Body of pancreas (tissue), 4 donors: ENCODE measurements at places on chromosomes 7 and 10.

GRCh38 chr10:32346134-32346550 is 816 bp downstream of the EPC1 start:
- DNase-seq: peak; percentile 97

- DNase-seq: no peak
These were observed 30.8 kb downstream of the ZNF12 start for GRCh38 chr7:6675807-6676405.

DNA sequence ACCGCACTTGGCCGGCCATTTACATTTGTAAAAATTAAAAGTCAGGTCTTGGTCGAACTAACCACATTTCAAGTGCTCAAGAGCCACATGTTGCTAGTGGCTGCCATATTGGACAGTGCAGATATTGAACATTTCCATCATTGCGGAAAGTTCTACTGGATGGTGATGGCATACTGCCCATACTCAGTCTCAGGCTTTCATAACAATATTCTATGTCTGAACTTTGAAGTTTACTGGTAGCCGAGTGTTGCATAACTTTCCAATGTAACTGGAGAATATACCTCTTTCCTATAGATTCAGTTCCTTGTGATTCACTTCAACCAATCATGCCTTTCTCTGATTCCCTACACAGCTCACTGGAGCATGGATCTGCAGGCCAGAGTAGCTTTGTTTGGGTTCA is 43.7 kb downstream of the PSMC2 start:
- no peak for DNase-seq

DNA sequence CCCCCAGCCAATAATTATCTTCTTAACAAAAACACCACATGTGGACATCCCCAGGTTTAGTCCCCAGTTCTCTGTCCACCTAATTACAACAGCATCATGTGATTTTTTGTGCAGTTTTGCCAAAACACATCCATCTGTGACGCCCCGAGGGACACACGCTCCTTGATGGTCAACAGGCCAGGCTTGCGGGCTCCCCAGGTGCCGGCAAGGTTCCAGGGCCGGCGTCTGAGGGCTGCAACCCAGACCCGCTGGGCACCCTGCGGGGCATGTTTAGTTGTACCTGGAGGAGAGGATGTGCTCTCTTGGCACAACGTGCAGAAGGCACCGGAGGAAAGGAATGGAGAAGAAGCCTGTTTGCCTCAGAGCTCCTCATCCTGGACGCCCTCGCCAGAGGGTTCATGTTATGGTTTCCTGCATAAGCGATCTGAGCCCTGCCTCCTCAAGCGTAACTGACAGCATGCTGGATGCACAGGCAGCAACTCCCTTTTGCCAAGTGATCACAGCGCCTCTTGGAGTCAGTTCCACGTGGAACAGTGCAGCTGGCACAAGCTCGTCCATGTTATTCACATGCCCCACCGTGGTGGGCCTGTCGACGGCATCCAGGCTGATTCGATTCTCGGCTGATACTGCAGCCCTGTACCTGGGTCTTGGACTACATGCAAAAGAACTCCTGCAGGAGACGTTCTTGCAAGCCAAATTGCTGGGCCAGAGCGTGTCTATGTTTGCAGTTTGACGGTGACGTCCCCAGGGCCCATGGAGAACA is 41.6 kb downstream of the JAKMIP3 start:
- no peak for DNase-seq

DNA sequence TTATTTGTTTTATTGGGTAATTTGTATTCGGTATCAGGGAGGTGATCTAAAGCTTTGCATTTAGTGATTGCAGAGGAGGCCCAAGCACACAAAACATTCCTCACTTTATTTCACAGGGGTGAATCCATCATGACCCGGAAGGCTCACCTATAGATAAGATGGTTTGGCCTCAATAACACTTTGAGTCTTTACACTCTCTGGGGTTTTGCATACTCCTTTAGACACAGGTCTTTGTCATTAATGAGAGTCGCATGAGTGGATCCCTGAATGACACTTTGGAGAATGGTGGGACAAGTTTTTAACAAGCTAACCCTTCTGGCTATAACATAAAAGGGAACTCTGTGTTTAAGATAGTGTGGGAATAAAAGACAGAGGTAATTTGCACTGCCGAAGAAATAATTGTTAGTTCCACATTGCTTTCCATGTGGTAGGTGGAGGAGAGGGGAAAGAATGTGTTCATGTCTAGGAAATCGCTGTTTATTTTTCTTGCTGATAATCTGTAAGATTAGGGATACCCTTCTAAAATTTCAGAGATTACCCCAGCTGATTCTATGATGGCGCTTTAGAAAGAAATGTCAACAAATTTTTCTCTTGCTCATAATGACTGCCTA is 455.8 kb downstream of the TFEC start:
- DNase-seq: no peak

- no peak for DNase-seq
These were observed 100.5 kb upstream of the LRRC4 start for GRCh38 chr7:128131731-128132130.

DNA sequence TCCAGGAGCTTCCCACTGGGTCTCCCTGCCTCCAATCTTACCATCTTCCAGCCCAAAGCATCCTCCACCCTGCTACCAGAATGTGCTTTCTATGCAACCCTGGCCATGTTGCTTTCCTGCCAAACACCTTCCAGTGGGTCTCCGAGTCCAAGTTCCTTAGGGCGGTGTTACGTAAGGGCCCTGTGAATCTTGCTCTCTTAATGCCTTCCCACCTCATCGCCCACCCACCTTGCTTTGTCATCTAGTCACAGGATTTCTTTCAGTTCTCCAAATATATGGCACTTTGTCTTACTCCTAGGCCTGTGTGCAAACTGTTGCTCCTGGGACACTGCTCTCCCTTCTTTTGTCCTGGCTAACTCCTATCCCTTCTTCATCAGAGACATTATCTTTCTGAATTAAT is 344.5 kb downstream of the RPS24 start:
- no peak for DNase-seq

DNA sequence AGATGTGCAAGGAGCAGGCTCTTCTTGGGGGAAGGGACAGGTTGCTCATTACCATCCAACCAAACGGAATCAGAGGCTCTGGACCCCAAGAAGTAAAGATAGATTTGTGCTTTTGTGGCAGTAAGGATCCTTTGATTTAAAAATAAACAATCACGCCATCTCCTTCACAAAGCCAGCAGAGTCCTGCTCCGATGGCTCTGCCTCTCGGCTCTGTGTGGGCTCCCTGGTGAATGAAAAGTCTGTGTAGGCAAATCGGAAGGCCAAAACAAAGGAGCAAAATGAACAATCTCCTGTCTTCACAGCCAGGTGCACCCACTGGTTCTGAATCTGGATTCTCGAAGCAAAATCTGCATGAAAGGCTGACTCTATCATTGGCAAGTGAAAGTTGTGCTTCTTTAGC is 3.8 kb downstream of the PTPRN2 start:
- no peak for DNase-seq
